Endothelial cell (in vitro differentiated cells): ENCODE measurements at places on chromosomes 13 and 19. TPM values are rescaled to one million over a fixed set of nuclear protein-coding genes. Genes with fewer than 3 reads are reported as not detected.

The ACER1 gene
- total RNA-seq, result not detected

- H3K36me3 ChIP-seq, result no peaks in the 10 kb centered on the region
- no peak overlapping the region for H3K4me3 ChIP-seq
- no peak overlapping the region for H3K27ac ChIP-seq
- no peaks in the 10 kb centered on the region for H3K4me1 ChIP-seq
- no peak for DNase-seq
- H3K27me3 ChIP-seq, result no peaks in the 10 kb centered on the region
Measured at GRCh38 chr13:97826421-97827012, 127.0 kb upstream of the IPO5 start.

GRCh38 chr19:20414120-20414519, 151.5 kb downstream of the ZNF737 start:
- H3K4me3 ChIP-seq, result no peak overlapping the region
- no peak for DNase-seq
- H3K36me3 ChIP-seq, result peaks cover 21% of the 10 kb centered on the region
- H3K27ac ChIP-seq, result no peak overlapping the region

DNA sequence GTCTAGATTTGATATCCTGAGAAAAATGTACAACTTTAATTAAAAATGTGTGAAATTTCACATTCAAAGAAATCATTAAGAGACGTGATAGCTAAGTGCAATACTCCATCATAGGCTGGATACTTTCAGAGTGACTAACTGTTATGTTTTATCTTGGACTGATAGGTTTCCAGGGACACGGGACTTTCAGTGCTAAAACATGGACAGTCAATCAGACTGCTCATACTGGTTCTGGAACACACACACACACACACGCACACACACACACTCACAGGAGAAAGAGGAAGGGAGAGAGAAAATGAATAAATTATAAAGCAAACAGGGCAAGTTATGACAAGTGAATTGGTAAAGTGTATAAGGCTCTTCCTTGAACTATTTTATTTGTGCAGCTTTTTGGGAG, 955.9 kb downstream of the SLITRK5 start:
- H3K4me1 ChIP-seq, result no peaks in the 10 kb centered on the region
- no peak overlapping the region for H3K4me3 ChIP-seq
- no peaks in the 10 kb centered on the region for H3K36me3 ChIP-seq

DNA sequence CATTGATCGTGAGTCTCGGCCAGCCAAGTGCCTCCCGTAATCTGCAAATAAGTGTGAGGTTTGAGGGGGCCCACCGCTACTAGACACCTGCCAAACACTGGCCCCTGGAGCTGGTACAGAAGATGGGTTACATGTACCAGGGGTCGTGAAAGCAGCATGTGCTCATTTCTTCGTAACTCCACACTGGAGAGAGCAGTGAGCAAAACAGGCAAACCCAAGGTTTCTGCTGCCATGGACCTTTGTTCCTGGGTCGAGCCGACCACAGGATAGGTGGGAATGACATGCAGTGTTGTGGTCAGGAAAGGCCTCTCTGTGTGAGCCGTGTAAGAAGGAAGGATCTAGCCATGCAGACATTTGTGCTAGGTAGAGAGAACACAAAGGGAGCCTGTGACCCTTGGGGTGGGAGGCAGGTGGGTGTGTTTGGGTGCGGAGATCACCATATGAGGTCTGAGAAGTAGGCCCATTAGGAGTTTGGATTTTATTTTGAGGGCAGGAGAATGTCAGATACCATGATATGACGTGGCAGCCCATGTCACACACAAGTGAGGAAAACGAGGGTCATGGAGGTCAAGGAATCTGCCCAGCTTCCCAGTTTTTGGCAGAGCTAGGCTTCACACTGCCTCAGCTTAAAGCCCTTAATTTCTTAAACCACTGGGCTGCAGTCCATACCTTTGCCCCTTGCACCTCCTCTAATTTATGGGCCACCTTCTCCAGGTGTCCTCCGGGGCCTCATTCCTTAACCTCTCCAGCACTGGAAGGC, 919 bp downstream of the GTF3A start:
- H3K27ac ChIP-seq, result peak overlapping the region; percentile 73
- H3K4me3 ChIP-seq, result peak overlapping the region; percentile 89
- H3K36me3 ChIP-seq, result peaks cover 7% of the 10 kb centered on the region
- DNase-seq, result no peak

The GPR12 gene
- not detected for total RNA-seq
